ENCODE measurements at places on chromosomes 2 and 18. TPM values are rescaled to one million over a fixed set of nuclear protein-coding genes. Genes with fewer than 3 reads are reported as not detected.

DNA sequence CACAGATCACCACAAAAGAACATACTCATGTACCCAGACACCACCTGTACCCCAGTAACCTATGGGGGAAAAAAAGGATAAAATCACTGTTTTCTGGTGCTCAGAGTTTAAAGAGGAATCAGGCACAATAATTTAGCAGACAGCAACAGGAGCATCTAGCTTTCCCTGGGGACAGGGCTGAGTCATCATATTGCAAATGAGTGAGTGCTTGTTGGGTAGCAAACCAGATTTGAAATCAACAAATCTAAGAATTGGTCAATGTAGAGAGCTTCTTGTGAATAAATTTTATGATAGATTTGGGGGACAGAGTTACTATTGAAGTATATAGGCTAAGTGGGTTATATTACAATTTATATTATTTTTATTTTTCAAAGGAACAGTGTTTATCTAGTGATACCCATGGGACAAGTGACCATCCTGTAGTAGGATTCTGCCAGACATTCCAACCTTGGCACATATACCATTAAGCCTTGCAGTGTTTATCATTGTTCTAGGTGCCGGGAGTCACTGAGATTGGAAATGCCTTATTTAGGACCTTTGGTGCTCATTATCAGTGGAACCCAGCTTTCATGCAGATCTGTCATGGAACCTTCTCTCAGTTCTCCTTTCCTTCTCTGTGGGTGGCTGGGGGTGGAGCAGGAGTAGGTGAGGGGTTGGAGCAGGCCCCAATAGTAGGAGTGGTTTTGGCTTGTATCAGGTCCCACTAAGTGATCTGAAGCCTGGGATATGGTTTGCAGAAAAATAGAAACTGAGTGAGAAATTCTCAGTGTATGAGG, 117.2 kb downstream of the CERS6 start:
- peak; percentile 34 for DNase-seq
- no peaks in the 10 kb centered on the region for H3K36me3 ChIP-seq
- H3K4me3 ChIP-seq, result no peak overlapping the region
- H3K4me1 ChIP-seq, result no peaks in the 10 kb centered on the region

DNA sequence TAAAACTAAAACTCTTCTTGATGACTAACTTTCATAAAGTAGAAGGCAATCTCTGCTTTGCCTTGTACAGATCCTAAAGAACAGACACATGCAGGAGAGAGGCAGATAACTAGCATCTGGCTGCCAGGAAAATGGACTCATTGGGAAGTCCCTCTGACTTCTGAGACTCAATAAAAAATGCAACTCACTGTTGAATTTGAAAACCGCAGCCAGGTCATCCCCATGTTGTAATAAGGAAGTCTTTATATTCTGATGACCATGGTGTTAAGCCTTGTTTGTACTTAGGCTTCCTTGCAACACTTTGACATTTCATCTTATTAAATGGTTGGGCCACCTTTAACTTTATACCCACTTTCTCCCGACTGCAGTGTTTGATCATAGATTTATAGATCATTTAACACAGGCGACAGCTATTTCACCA, 375.1 kb upstream of the KCNH7 start:
- H3K4me1 ChIP-seq, result no peaks in the 10 kb centered on the region
- H3K36me3 ChIP-seq, result no peaks in the 10 kb centered on the region
- H3K27me3 ChIP-seq, result no peaks in the 10 kb centered on the region

- no peak overlapping the region for H3K27ac ChIP-seq
- H3K4me1 ChIP-seq, result no peaks in the 10 kb centered on the region
- no peak overlapping the region for H3K4me3 ChIP-seq
- no peaks in the 10 kb centered on the region for H3K27me3 ChIP-seq
- H3K36me3 ChIP-seq, result no peaks in the 10 kb centered on the region
Measured at GRCh38 chr18:30632071-30632698, 410.4 kb downstream of the DSC3 start.

GRCh38 chr2:99156891-99157290, 2.1 kb downstream of the LIPT1 start:
- no peak overlapping the region for H3K4me3 ChIP-seq
- no peaks in the 10 kb centered on the region for H3K36me3 ChIP-seq
- peaks cover 5% of the 10 kb centered on the region for H3K4me1 ChIP-seq
- no peaks in the 10 kb centered on the region for H3K27me3 ChIP-seq
- H3K27ac ChIP-seq, result no peak overlapping the region

GRCh38 chr2:37085731-37086147, 1.4 kb downstream of the GPATCH11 start:
- DNase-seq, result peak; percentile 83
- H3K27me3 ChIP-seq, result no peaks in the 10 kb centered on the region
- no peak overlapping the region for H3K27ac ChIP-seq
- H3K36me3 ChIP-seq, result peaks cover 7% of the 10 kb centered on the region
- peaks cover 1% of the 10 kb centered on the region for H3K4me1 ChIP-seq

Gene LYPD1
- 79.7 TPM for total RNA-seq

Gene SLC23A3
- total RNA-seq, result 0.18 TPM

GRCh38 chr2:239318790-239319661, 81.8 kb downstream of the HDAC4 start:
- H3K4me1 ChIP-seq, result peaks cover 22% of the 10 kb centered on the region
- peak overlapping the region; percentile 61 for H3K27ac ChIP-seq
- H3K27me3 ChIP-seq, result no peaks in the 10 kb centered on the region
- peak; percentile 20 for DNase-seq

- H3K4me1 ChIP-seq, result no peaks in the 10 kb centered on the region
- DNase-seq, result no peak
- no peaks in the 10 kb centered on the region for H3K27me3 ChIP-seq
Measured at GRCh38 chr2:6081955-6082624, 389.9 kb downstream of the SOX11 start.

DNA sequence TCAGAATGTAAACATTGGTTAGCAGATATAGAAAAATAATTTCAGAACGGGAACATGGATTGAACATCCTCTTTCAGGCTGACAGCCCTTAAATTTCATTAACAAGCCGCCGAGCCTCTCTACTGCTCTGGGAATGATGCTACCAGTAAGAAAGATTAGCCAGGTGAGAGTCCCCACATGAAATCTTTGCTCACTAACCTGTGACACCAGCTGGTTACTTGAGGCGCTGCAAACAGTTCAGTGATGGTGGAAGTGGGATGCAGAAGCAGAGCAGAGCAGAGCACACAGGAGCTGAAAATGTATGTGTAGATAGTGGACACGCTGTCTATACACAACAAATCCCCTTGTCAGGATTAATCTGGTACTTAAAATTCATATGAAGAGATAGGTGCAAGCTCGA, 721.1 kb downstream of the DPP10 start:
- H3K27me3 ChIP-seq, result no peaks in the 10 kb centered on the region
- H3K36me3 ChIP-seq, result no peaks in the 10 kb centered on the region
- H3K27ac ChIP-seq, result no peak overlapping the region
- no peaks in the 10 kb centered on the region for H3K4me1 ChIP-seq

Gene RNF138
- 44.7 TPM for total RNA-seq

Gene SERPINB2
- total RNA-seq, result 34.4 TPM

Gene SERPINB5
- total RNA-seq, result not detected

- no peak overlapping the region for H3K4me3 ChIP-seq
- no peaks in the 10 kb centered on the region for H3K36me3 ChIP-seq
Measured at GRCh38 chr2:162840598-162841246, 2.2 kb upstream of the KCNH7 start.

Gene ACOXL
- total RNA-seq, result not detected

DNA sequence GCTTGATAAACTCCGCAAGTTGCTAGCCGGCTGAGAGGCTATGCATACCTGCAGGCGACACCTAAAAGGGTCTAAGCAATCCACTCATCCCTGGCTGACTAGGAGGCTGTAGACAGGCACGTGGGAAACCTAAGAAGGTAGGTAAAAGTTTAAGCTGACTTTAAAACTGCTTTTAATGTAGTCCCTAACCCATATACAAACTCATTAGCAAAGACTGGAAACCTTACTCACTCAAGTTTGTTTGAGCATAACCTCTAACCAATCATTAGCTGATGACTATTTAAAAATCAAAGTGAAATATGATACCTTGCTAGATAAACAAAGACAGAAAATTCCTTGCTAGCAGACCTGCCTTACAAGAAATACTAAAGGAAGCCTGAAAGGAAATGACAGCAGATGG, 106.4 kb downstream of the EXOC6B start:
- DNase-seq, result peak; percentile 49
- no peak overlapping the region for H3K4me3 ChIP-seq
- no peaks in the 10 kb centered on the region for H3K27me3 ChIP-seq
- H3K4me1 ChIP-seq, result peaks cover 11% of the 10 kb centered on the region
- H3K27ac ChIP-seq, result peak overlapping the region; percentile 48

- H3K4me1 ChIP-seq, result no peaks in the 10 kb centered on the region
- H3K27ac ChIP-seq, result no peak overlapping the region
- peak; percentile 10 for DNase-seq
- H3K36me3 ChIP-seq, result no peaks in the 10 kb centered on the region
Measured at GRCh38 chr2:180747728-180748127, 232.7 kb upstream of the UBE2E3 start.

Gene BCL11A
- 1.7 TPM for total RNA-seq
